ENCODE measurements at places on chromosomes 13 and 19. TPM values are rescaled to one million over a fixed set of nuclear protein-coding genes. Genes with fewer than 3 reads are reported as not detected.

GRCh38 chr13:75366380-75367280, 115.3 kb downstream of the TBC1D4 start:
- no peak for DNase-seq

GRCh38 chr13:106472621-106473020, 62.8 kb downstream of the EFNB2 start:
- no peak for DNase-seq

DNA sequence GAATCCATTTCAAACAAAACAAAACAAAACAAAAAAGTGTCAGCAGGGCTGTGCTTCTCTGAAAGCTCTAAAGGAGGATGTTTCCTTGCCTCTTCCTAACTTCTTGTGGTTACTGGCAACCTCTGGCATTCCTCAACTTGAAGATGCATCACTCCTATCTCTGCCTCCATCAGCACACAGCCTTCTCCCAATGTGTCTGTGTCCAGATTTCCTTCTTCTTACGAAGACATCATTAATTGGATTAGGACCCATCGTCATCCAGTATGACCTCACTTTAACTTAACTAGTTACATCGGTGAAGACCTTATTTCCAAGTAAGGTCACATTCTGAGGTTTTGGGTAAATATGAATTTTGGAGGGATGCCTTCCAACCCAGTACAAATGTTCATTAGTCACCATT, 33.8 kb upstream of the GTF2F2 start:
- DNase-seq = no peak

DNA sequence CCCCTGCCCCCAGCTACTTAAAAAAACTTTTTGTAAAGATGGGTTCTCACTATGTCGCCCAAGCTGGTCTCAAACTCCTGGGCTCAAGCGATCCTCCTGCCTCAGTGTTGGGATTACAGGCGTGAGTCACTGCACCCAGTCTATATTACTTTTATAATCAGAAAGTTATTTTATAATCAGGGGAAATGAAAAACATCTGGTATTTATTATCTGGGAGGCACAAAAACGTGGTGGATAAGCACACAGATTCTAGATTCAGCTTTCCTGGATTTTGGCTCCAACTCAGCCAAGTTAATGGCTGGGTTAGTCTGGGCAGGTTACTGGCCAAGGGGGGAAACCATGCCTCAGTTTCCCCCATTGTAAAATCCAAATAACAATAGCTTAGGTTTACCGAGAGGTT, 24.7 kb downstream of the KEAP1 start:
- DNase-seq = no peak

GRCh38 chr19:11465600-11465999, 15.2 kb downstream of the ELAVL3 start:
- DNase-seq = no peak

DNA sequence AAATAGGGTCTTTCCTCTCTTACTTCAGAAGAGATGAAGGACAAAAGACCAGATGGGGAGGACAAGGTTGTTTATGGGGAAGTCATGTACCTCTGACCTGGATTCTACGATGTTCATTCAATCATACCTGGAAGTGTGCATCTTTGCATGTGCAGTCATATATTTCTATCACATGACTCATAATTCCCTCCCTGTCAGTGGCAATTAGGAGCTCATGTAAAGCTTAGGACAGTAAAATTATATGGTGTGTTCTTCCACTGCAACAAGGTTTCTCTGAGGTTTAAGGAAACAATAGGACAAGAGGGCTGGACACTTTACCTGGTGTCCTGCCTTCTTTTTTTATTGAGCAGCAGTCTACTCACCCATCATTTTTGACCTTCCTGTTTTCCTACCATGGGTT, 19.8 kb downstream of the CEACAM7 start:
- DNase-seq = no peak

GRCh38 chr19:16445238-16446107, 26.3 kb downstream of the EPS15L1 start:
- DNase-seq = no peak

The ZNF726 gene
- 3.5 TPM for total RNA-seq

The EPS8L1 gene
- 2.0 TPM for total RNA-seq

The C1QTNF9B gene
- not detected for total RNA-seq

The PLA2G4C gene
- 1.9 TPM for total RNA-seq

The SERTM1 gene
- not detected for total RNA-seq

The CEACAM20 gene
- total RNA-seq = not detected

The MAG gene
- not detected for total RNA-seq

The PBX4 gene
- total RNA-seq = 50.1 TPM

Data from CD4-positive, alpha-beta T cell (primary cell).